ENCODE measurements at places on chromosomes 4 and X.

DNA sequence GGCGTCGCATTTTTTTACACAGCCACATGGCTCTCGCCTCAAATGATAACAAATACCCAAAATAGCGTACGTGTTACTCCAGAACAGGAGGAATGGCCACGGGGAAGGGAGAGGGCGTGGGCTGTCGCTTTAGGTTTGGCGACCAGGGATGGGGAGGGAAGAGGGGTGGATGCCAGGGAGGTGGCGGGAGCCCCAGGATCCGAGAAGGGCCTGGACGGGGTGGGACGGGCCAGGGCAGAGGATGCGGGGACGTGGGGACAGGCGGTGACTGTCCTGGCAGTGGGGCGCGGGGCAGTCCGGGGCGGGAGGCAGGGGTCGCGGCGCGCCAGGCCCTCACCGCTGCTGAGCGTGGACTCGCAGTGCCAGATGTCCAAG is 631 bp downstream of the TMEM47 start:
- no peaks in the 10 kb centered on the region for H3K27me3 ChIP-seq
- H3K4me3 ChIP-seq: peak overlapping the region; percentile 94
- H3K36me3 ChIP-seq: no peaks in the 10 kb centered on the region
- ATAC-seq: peak; percentile 1

DNA sequence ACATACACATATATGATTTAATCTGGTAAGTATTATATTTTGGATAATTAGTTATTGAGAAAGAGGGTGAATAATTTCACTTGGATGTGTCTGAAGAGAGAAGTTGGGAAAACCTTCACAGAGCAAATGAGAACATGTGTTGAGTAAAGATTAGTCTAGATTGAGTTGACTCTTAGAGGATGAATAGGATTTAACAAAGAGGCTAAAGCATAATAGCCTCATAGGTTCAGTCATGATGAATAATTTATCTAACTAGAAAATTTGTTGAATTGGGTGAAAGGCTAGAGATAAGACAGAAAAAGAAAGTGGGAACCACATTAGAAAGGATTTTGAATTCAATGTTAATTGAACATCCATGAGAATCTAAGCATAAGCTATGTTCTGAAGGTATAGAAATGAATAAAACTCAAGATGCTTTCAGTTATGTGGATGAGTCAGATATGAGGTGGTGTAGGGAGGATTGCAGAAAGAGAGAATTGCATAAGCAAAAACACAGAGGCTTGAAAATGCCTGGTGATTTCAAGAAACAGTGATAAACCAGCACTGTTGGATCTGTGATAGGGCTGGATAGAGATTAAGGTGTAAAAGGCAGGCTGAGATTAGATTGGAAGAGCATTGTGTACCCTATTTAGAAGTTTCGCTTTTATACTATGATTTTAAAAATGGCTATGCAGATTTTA is 207.6 kb upstream of the NR3C2 start:
- H3K27me3 ChIP-seq: no peaks in the 10 kb centered on the region
- H3K36me3 ChIP-seq: no peaks in the 10 kb centered on the region
- H3K4me1 ChIP-seq: no peaks in the 10 kb centered on the region
- H3K27ac ChIP-seq: no peak overlapping the region
- ATAC-seq: no peak
- no peak overlapping the region for H3K4me3 ChIP-seq

DNA sequence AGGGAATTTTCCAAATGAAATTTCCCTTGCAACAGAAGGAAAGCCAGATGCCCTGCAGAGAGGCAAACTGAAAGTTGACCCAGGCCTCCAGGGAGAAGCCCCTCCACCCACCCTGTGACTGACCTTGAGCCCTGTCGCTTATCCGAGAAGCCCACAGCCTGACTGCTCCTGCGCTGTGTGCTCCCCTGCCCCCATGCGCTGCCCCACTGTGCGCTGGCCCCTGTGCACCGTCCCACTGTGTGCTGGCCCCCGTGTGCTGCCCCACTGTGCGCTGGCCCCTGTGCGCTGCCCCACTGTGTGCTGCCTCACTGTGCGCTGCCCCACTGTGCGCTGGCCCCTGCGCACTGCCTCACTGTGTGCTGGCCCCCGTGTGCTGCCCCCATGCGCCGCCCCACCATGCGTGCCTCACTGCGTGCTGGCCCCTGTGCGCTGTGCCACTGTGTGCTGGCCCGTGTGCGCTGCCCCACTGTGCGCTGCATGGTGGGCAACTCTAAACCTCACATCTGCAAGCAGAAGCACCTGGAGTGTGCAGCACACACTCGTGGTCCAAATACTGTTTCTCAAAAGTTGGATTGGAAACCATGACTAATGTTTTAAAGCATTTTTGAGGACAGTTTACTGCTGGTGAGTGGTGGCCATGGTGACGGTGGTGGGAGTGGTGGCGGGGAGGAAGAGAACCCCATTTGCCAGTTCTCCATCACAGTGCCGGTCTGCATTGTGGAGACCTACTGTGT is 8.3 kb upstream of the GRPEL1 start:
- no peak overlapping the region for H3K4me3 ChIP-seq
- no peaks in the 10 kb centered on the region for H3K27me3 ChIP-seq
- no peaks in the 10 kb centered on the region for H3K4me1 ChIP-seq
- no peaks in the 10 kb centered on the region for H3K36me3 ChIP-seq
- no peak for ATAC-seq

- H3K27me3 ChIP-seq: no peaks in the 10 kb centered on the region
- no peak overlapping the region for H3K4me3 ChIP-seq
- no peaks in the 10 kb centered on the region for H3K4me1 ChIP-seq
These were observed 419.1 kb upstream of the BOD1L1 start for GRCh38 chr4:14046642-14047041.

DNA sequence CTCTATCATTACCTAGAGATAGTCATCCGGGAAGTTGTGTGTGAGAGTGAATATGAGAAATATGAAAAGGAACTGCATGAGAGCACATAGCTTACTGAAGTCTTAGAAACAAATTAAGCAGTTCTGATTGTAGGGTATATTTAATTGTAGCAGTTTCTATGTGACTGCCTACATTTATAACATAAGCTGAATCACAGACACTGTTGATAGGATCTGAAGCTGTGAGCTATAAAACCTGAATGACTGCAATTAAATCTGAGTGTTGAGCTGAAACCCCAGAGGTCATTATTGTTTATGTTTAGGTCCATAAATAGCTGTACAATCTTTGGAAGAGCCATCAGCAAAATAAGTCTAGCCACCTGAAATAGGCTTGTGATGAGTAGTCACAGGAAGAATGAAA is 210.1 kb upstream of the CXCL13 start:
- H3K4me1 ChIP-seq: no peaks in the 10 kb centered on the region
- no peaks in the 10 kb centered on the region for H3K36me3 ChIP-seq
- H3K27me3 ChIP-seq: no peaks in the 10 kb centered on the region
- H3K27ac ChIP-seq: no peak overlapping the region

DNA sequence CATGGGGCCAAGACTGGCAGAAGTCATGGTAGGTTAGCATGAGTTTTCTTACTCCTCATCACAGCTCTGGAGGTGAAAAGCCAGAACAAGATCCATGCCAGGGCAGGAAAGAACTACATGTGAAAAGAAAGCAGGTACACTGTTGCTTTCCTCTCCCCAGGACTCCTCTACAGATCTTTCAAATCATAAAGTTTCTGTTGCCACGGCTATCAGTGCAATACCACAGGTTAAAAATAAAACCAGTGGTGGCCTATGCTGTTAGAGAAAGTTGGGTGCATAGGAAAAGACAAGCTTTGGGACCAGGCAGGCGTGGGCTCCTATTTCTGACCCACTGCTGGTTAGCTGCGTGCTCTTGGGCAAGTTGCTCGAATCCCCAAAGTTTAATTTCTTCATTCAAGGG is 81.4 kb downstream of the SH3RF1 start:
- no peak for ATAC-seq
- no peaks in the 10 kb centered on the region for H3K27me3 ChIP-seq
- H3K27ac ChIP-seq: no peak overlapping the region
- H3K4me1 ChIP-seq: no peaks in the 10 kb centered on the region
- no peak overlapping the region for H3K4me3 ChIP-seq

DNA sequence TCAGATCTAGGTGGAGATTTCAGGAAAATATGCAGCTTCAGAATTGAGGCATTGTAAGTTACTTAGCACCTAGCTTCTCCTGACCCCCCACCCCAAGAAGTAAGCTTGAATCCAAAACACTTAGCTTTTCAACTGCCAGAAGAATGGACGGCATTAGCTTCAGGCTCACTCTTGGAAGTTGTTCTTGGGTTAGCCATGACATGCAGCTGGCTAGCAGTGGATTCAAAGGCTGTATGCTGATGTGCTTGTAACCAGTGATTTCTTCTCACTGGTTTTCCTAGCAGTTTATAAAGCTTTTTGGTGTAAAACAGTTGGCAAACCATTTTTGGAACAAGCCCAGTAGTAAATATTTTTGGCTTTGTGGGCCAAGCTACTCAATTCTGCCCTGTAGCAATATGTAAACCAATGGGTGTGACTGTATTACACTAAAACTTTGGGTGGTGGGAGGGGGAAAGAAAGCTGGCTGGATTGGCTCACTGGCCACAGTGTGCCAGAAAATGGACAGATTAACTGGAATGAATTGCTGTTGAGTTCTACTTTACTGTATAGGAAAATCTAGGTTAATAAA is 85.6 kb downstream of the SHROOM2 start:
- no peak overlapping the region for H3K4me3 ChIP-seq
- no peaks in the 10 kb centered on the region for H3K27me3 ChIP-seq

DNA sequence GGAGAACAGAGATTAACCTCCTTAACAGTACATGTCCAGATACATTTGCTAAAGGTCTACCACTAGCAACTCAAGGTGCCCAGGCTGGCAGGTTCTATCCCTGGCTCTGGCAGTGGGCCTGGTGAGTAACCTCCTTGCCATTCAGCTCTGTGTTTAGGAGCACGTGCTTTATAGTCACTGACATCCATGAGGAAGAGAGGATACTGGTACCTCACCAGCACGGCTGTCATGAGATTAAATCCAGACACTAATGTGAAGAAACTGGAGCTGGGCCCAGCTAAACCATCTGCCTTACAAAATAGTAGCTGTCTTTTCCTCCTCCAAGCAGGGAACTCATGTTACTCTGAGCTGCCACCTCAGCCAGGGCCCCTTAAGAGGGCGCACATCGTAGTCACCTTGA is 45.3 kb downstream of the GPRASP3 start:
- no peak overlapping the region for H3K4me3 ChIP-seq
- no peaks in the 10 kb centered on the region for H3K27me3 ChIP-seq

- H3K4me3 ChIP-seq: no peak overlapping the region
- no peaks in the 10 kb centered on the region for H3K4me1 ChIP-seq
- no peaks in the 10 kb centered on the region for H3K27me3 ChIP-seq
- H3K27ac ChIP-seq: no peak overlapping the region
- no peak for ATAC-seq
These were observed 15.1 kb downstream of the TEC start for GRCh38 chr4:48254381-48255071.

DNA sequence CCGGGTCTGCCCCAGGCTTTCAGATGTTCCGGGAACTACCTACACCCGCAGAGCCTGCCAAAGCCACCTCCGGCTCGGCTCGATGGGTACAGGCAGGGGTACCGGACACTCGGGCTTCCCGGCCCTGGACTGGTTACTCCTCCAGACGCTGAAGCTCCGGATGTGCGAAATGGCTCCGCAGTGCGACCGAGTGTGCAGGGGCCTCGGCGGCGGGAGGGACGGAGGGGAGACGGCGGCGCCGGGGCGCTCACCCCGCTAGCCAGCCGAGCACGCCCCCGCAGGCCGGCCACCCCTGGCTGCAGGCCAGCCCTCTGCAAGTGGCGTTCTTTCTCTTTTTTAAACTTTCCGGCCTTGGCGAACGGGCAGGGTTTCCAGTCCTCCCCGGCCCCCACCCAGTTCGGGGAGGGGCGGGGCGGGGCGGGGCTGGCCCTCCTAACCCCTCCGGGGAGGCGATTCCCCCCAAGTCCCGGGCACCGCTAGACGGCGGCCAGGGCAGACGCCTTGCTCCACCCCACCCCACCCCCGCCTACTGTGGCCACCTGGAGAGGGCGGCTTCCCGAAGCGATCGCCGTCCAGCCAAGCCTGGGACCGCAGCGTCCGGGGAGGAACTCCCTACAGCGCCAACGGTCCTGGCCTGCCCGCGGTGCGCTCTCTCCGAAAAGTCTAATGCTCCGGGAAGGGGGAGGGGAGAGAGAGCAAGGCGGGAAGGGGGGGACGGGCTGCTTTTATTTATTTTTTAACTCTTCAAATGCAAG is 7.5 kb downstream of the BCOR start:
- no peaks in the 10 kb centered on the region for H3K4me1 ChIP-seq
- H3K36me3 ChIP-seq: no peaks in the 10 kb centered on the region
- peak overlapping the region; percentile 51 for H3K4me3 ChIP-seq
- H3K27me3 ChIP-seq: no peaks in the 10 kb centered on the region
- peak; percentile 49 for ATAC-seq

GRCh38 chrX:101659601-101660063 is at the start of gene ARMCX2:
ARMCX2 (minus strand) TSS chrX:101659850; CDS start chrX:101657588, 2,262 bp downstream.
- peak within 1 kb of the TSS; percentile 81 for H3K27ac ChIP-seq
- H3K4me3 ChIP-seq: peak within 1 kb of the TSS; percentile 62
- H3K36me3 ChIP-seq: no peaks in the 10 kb centered on the region
- no peaks in the 10 kb centered on the region for H3K27me3 ChIP-seq
- peak; percentile 75 for ATAC-seq

- no peaks in the 10 kb centered on the region for H3K4me1 ChIP-seq
- no peak overlapping the region for H3K4me3 ChIP-seq
- no peaks in the 10 kb centered on the region for H3K27me3 ChIP-seq
- no peak for ATAC-seq
- H3K36me3 ChIP-seq: no peaks in the 10 kb centered on the region
These were observed 53.4 kb downstream of the ZNF518B start for GRCh38 chr4:10403633-10404445.

- H3K27me3 ChIP-seq: no peaks in the 10 kb centered on the region
- ATAC-seq: no peak
- H3K4me1 ChIP-seq: no peaks in the 10 kb centered on the region
- no peaks in the 10 kb centered on the region for H3K36me3 ChIP-seq
These were observed 49.8 kb downstream of the HHIP start for GRCh38 chr4:144695721-144696120.

DNA sequence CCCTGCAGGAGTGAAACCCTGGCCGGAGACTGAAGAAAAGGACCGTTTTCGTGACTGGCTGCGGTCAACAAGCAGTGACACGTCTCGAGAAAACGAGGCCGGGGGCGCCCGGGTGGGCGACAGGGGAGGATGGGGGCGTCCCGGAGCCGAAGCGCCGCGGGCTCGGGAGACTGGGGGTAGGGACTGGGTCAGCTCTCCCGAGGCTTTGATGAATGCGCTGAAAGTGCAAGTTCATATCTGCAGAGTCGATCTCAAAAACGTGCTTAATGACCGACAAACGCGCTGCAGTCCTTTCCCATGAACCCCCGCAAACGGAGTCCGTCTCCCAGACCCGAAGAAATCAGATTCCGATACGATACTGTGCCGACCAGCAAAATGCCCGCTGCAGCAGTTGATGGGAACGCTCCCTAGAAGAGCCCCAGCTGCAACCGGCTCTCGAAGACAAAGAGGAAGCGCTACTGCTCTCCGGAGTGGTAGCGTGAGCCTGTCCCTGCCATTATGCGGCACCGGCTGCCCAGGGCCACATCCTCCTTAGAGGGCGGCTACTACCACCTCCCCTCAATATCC is 806 bp upstream of the CD99L2 start:
- no peaks in the 10 kb centered on the region for H3K36me3 ChIP-seq
- peak overlapping the region; percentile 76 for H3K27ac ChIP-seq
- H3K4me3 ChIP-seq: peak overlapping the region; percentile 77
- H3K27me3 ChIP-seq: no peaks in the 10 kb centered on the region
- no peaks in the 10 kb centered on the region for H3K4me1 ChIP-seq

Data from gastroesophageal sphincter (tissue), 4 donors.